ENCODE measurements at places on chromosomes 16 and 17.

- DNase-seq, result no peak
Observed at GRCh38 chr16:30753596-30753995, 5.4 kb downstream of the PHKG2 start.

- no peak for DNase-seq
Observed at GRCh38 chr17:27862004-27862403, 31.2 kb downstream of the LYRM9 start.

DNA sequence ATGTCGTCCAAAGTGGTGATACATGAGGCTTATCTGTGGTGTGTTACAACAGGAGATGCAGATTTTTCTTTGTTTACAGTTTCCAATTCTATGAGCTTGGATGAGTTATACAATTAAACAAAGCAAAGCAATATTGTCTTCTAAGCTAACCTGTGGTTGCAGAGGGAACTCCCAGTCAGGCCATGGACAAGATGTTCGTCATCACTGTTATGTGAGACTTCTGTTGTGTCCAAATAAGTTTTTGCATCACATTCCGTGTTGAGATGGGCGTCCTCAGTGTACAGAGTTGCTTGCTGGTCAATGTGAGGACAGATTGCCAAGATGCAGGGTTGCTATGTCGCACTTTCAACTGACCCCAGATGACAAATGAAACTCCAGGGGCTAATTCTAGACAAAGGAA lies 189.3 kb downstream of the IRF8 start:
- DNase-seq, result no peak

- no peak for DNase-seq
Observed at GRCh38 chr17:72236980-72237633, 116.3 kb downstream of the SOX9 start.

DNA sequence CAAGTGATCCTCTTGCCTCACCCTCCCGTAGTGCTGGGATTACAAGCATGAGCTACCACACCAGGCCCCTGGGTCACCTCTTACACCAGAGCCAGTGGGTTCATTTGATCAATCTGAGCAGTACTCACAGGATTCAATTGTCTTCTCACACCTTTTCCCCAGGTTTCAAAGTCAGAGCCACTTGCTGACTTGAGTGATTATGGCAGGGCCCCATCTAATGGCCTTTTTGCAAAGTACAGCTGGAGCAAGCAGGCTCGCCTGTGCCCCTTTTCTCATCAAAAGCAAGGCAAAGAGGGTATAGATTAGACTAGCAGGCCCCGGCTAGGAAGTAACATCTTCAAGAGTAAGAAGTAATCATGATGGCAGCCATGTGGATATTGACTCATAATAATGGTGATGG lies 114.8 kb upstream of the NOL11 start:
- DNase-seq, result peak; percentile 11

GRCh38 chr16:64830653-64831052 lies 291.2 kb downstream of the CDH11 start:
- no peak for DNase-seq

DNA sequence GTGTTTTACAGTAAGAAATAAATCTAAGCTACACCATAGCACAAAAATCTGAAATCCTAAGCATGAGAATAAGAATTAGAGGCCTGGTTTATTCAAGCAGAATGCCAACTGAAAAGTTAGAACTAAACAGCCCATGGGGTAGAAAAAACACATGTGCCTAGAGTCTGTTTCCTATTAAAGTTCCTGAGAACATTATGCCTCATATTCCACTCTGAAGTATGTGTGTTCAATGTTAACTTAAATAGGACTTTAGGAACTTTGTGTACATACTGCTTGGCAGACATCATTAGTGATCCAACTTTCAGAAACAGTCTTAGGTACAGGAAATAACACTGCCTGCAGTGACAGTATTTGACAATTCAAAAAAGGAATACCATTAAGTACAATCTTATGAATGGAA lies 18.2 kb downstream of the HEATR6 start:
- DNase-seq, result no peak

GRCh38 chr17:79984877-79985276 lies 50.8 kb downstream of the TBC1D16 start:
- DNase-seq, result no peak

DNA sequence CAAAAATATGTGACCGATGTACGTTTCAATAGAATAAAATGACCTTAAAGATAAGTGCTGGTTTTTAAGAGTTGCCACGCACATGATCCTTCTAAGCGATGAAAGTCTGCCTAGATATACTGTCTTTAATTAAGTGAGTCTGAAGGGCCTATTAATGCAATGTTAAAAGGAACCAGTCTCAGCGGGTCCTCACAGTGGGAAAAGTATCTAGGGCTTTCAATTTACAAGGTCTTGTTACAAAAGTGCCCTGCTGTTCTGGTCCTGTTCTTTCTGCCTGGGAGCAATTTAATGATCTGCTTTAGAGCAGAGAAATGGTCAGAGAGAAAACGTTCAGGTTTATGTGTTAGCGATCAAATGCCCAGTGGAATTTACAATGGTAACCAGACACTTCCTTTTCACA lies 864.0 kb downstream of the KCNJ2 start:
- no peak for DNase-seq

DNA sequence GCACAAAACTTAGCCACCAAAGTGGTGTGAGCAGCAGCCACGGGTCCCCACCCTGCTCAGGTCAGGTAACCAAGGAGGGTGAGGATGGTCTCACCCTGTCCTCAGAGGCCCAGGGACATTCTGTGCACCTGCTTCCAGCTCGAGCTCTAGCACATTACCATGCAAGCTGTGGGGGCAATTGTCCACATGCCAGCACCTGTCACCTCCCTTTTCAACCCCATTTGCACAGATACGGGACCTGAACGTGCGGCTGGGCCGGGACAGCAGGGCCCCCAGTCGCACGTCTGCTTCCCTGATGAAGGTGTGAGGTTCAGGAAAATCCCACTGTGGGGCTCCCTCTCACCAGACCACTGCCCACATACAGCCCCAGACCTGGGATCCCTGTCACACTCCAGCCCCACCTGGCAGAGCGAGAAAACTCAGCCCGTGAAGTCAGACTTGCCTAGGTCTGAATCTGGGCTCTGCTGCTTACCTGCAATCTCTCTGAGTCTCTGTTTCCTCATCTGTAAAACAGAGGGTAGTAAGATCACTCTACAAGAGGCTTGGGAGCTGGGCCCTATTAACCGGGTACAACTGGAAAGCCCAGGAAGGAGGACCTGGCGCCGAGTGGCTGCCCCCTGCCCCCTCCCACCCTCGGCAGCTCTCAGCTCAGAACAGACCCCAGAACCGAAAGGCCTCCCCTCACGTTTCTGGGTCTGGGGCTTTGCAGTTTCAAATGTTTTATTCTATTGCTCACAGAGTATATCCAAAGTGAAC lies 7.9 kb downstream of the WFIKKN2 start:
- DNase-seq, result no peak

GRCh38 chr17:73430848-73431247 lies 119.0 kb upstream of the CDC42EP4 start:
- no peak for DNase-seq

GRCh38 chr17:13759518-13760335 lies 158.0 kb upstream of the HS3ST3A1 start:
- no peak for DNase-seq

GRCh38 chr17:40032322-40033320 lies 17.4 kb downstream of the CSF3 start:
- DNase-seq, result no peak

DNA sequence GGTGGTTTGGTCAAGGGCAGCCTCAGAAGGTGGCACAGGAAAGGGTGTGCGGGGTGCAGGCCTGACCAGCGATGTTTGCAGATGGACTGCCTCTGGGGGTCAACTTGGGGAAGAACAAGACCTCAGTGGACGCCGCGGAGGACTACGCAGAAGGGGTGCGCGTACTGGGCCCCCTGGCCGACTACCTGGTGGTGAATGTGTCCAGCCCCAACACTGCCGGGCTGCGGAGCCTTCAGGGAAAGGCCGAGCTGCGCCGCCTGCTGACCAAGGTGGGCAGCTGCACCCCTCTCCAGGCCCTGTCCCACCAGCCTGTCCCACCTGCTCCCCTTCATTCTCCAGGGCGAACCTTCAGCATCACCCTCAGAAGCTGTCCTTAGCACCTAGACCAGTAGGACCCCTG lies 12.5 kb downstream of the DHODH start:
- DNase-seq, result no peak

- no peak for DNase-seq
Observed at GRCh38 chr17:63250830-63251229, 195.3 kb downstream of the CYB561 start.

DNA sequence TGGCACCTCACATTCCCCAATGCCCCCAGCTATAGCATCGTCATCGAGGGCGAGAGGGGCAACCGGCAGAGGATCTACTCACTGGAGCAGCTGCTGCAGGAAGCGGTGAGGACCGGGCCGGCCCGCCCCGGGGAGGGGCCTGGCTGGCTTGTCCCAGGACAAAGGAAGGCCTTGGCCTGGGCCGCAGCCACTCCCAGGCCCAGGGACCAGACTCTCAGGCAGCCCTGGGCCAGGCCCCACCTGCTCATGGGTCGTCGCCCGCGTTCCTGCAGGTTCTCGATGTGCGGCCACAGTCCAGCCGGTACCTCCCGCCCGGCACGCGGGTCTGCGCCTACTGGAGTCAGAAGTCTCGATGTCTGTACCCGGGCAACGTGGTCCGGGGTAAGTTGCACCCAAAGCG lies 53.4 kb downstream of the ACTG1 start:
- DNase-seq, result no peak

- DNase-seq, result no peak
Observed at GRCh38 chr17:53633856-53634255, 188.9 kb upstream of the KIF2B start.

GRCh38 chr17:63438092-63439051 lies 7.7 kb downstream of the CYB561 start:
- no peak for DNase-seq

DNA sequence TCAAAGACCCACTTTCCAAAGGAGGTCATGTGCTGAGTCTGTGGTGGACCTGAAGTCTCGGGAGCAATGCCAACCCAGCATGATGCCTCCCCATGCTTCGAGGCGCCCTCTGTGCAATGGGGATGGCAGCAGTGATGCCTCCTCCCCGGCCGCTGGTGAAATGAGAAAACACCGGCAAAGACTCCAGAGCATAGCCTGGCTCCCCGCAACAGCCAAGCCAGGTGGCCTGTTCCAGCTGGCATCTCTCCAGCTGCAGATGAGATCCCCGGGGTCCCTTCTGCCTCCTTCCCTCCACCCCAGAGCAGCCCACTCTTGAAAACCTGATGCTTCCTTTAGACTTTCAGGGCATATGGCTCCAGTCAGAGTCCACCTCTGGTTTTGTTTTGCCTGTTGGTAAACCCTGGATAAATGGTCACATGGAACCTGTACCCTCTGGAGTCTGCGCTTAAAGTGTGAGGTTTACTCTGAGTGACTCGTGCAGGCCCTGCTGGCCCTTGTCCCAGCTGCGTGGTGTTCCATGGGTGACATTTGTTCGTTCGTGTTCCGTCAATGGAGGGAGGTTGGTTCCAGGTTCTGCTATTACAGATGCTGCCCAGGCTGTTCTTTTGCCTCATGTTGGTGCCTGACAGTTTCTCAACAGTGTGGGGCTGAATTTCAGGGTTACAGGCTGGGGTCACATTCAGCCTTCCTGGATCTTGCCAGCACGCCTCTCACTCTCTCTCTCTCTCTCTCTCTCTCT lies 181.8 kb upstream of the CIBAR2 start:
- no peak for DNase-seq

- no peak for DNase-seq
Observed at GRCh38 chr17:64598672-64599071, 63.4 kb downstream of the SMURF2 start.

DNA sequence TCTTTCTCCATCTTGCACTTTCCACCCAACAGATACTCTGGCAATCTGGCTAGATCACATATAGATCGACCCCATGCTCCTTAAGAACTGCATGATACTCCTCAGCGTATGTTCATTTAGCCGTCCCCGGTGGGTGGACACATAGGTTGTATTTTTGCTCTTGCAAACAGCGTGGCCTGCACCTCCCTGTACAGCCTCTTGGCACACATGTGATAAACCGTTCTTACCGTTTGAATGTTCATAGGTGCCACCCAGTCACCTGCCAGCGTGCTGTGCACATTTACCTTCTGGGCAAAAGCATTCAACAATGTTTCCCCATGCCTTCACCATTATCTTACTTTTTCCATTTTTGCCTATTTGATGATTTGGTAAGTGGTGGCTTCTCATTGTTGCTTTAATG lies 6.2 kb downstream of the TNP2 start:
- no peak for DNase-seq

- DNase-seq, result no peak
Observed at GRCh38 chr17:82241183-82241925, 12.5 kb downstream of the SLC16A3 start.

- no peak for DNase-seq
Observed at GRCh38 chr17:62085511-62086408, 20.7 kb upstream of the MED13 start.

- no peak for DNase-seq
Observed at GRCh38 chr17:73950593-73950914, 252.9 kb upstream of the RPL38 start.

GRCh38 chr17:66893863-66894262 lies 58.9 kb downstream of the CACNG5 start:
- no peak for DNase-seq

GRCh38 chr16:54484700-54485099 lies 198.1 kb upstream of the IRX3 start:
- no peak for DNase-seq

- DNase-seq, result no peak
Observed at GRCh38 chr16:22661161-22661647, 150.5 kb downstream of the NPIPB5 start.

GRCh38 chr16:10868104-10868595 lies 8.9 kb upstream of the CIITA start:
- DNase-seq, result no peak

DNA sequence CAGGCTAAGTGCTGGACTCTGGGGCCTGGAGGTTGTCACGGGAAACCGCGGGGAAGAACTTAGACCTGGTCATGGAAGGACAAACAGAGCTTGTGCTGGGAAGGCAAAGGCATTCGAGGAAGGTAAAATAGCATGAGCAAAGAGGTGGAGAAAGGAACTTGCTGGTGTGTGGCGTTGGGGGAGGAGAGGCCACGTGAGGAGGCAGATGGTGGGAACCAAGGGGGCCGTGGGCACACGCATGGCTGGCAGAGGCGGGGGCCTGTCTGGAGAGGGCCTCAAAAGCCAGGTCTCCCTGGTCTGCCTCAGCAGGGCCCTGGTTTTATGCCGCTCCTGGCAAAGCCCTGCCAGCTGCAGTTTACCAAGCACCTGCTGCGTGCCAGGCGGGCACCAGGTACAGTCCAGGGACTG lies 15.3 kb downstream of the CORO7 start:
- DNase-seq, result no peak

DNA sequence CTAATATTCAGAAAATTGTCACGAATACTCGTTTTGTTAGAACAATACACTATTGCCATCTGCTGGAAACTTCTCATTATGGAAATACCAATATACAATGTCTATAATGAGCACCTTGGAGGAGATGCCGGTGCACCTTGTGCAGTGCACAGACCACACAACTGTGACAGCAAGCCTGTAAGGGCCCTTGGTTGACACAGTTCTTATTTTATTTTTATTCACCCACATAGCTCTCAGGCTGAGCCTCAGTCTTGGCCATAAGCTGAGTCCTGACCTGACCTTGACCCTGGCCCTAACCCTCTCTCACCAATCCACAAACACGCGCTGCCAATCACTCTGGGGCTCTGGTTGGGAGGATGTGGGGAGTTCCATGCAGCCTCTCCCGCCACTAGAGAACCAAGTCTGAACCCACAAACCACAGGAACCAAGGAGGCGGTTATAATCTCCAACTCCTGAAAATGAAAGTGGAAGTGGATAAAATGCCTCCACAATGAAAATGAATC lies 7.6 kb downstream of the AIPL1 start:
- peak; percentile 8 for DNase-seq

All from stimulated activated CD4-positive, alpha-beta T cell treated with anti-CD3 and anti-CD28 coated beads, TNF-alpha, amount 100 ng/mL, for 48 hours (primary cell).